ENCODE measurements at places on chromosomes 12 and 14.

GRCh38 chr12:19884021-19884492 is 444.8 kb downstream of the AEBP2 start:
- no peak for DNase-seq

DNA sequence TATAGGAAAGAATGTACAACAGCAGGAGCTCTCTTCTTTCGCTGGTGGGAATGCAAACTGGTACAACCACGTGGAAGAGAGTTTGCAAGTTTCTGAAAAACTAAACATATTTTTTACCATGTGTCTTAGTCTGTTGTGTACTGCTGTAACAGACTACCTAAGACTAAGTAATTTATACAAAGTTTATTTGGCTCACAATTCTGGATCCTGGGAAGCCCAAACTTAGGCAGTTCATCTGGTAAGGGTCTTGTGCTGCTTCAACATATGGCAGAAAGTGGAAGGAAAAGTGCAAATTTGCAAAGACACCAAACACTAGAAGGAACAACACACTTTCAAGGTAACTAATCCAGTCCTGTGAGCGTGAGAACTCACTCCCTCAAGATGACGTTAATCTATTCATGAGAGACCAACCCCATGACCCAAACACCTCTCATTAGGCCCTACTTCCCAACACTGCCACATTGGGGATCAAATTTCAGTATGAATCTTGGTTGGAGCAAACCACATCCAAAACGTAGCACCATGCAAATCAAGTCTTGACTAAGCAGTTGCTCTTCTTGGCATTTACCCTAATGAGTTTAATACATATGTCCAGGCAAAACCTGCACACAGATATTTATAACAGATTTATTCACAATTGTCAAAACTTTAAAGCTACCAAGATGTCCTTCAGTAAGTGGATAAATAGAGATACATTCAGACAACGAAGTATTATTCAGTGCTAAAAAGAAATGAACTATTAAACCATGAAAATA is 481.9 kb upstream of the FOXG1 start:
- no peak for DNase-seq

DNA sequence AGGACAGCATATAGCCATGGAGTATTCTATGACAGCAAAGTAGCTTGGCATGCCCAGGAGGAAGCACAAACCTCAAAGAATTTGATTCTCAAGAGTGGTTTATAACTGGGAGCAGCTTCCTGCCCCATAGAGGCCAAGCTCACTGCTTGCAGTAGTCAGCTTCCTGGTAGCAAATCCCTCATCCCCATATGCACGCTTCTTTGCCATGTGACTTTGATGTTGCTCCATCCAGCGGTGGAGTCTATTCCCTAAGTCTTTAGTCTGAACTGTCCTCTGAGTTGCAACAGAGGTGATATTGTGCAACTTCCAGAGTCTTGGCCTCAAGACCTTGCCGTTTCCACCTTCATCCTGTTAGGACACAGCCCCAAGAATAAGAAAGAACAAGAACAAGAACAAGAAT is 996.8 kb upstream of the TMEM132C start:
- DNase-seq: no peak

DNA sequence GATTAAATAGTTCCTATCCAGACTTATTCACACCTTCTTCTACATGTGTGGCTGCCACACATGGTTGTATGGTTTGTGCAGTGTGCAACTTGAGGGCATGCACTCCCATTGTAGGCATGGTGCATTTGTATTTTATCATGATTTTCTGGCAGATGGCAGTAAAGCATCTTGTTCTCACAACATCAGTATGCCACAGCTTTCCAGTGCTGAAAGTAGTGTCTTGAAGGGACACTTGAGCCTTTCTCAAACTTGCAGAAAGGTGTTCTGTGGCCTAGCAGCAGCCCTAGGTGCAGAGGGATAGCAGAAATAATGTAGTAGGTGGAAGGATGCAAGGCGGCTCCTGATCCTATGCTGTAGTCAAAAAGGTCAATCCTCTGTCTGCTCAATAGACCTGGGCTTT is 72.9 kb downstream of the LMNTD1 start:
- no peak for DNase-seq

DNA sequence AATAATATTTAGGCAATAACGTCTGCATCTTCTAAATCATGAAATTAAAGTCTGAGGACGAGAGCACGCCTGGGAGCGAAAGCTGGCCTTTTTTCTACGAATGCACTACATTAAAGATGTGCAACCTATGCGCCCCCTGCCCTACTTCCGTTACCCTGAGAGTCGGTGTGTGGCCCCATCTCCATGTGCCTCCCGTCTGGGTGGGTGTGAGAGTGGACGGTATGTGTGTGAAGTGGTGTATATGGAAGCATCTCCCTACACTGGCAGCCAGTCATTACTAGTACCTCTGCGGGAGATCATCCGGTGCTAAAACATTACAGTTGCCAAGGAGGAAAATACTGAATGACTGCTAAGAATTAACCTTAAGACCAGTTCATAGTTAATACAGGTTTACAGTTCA is 19.3 kb downstream of the CKB start:
- no peak for DNase-seq

- DNase-seq: no peak
Measured at GRCh38 chr14:91744068-91744480, 12.2 kb upstream of the CATSPERB start.

DNA sequence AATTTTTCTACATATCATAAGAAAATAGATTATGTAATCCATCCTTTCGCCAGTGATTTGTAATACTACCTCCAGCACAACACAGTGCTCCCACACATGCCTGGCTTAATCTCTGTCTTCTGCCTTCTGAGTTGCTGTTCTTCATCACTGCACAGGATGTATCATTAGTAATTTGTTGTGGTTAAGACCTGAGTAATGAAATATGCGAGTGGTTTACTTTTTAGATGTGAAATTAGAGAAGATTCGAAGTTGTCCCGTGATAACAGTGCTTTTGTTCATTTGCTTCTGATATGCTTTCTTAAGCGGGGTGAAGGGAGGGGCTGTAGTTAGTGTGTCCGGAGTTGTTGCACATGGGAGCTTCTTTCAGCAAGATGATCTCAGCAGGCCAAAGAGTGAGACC is 18.1 kb downstream of the KRT85 start:
- DNase-seq: no peak

- no peak for DNase-seq
Measured at GRCh38 chr12:80702889-80703805, 4.3 kb upstream of the MYF6 start.

- no peak for DNase-seq
Measured at GRCh38 chr14:22822016-22822570, 6.9 kb upstream of the SLC7A7 start.

Measured in cerebellum (tissue), 4 donors.